ENCODE measurements at places on chromosomes 12 and 14. TPM values are rescaled to one million over a fixed set of nuclear protein-coding genes. Genes with fewer than 3 reads are reported as not detected.
A peak's percentile ranks its signal among the peaks of the same experiment; 100 is the strongest.

DNA sequence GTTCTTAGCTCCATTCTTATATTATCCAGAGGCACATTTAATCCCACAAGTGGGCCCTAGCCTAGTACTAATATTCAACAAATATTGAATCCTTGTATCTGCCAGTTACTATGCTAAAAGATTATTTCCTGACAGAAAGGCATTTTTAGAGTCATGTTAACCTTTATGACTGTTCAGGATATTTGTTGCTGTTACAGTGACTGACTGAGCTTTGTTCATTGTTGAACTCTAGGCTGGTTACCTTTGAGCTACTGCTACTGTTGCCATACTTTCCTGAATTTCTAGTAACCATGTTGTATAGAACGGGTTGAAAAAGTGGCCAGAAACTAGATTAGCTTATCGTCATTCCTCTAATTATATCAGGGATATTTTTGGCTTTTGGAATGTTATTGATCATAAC lies 29.8 kb downstream of the DNM1L start:
- no peak for DNase-seq
- no peaks in the 10 kb centered on the region for H3K27me3 ChIP-seq
- H3K4me1 ChIP-seq = no peaks in the 10 kb centered on the region
- H3K27ac ChIP-seq = no peak overlapping the region
- no peak overlapping the region for H3K4me3 ChIP-seq

ENDOU gene
- 1.6 TPM for total RNA-seq

MUCL1 gene
- 15.4 TPM for total RNA-seq

GRCh38 chr12:28413460-28414109 lies 223.3 kb downstream of the CCDC91 start:
- H3K36me3 ChIP-seq = peaks cover 6% of the 10 kb centered on the region
- H3K27me3 ChIP-seq = peaks cover 1% of the 10 kb centered on the region
- no peak overlapping the region for H3K27ac ChIP-seq
- no peak overlapping the region for H3K4me3 ChIP-seq
- DNase-seq = no peak

GRCh38 chr12:75876832-75877762 lies 154.5 kb downstream of the PHLDA1 start:
- H3K27me3 ChIP-seq = no peaks in the 10 kb centered on the region
- H3K36me3 ChIP-seq = no peaks in the 10 kb centered on the region
- no peak overlapping the region for H3K4me3 ChIP-seq
- no peak overlapping the region for H3K27ac ChIP-seq
- DNase-seq = no peak

ACOT6 gene
- total RNA-seq = not detected

NOXRED1 gene
- 0.49 TPM for total RNA-seq

GRCh38 chr12:120710031-120710804 lies at the start of gene UNC119B:
UNC119B (plus strand) TSS chr12:120710458; CDS start chr12:120710475, 17 bp downstream.
- peaks cover 15% of the 10 kb centered on the region for H3K4me1 ChIP-seq
- H3K36me3 ChIP-seq = peaks cover 3% of the 10 kb centered on the region
- peak within 1 kb of the TSS; percentile 90 for H3K4me3 ChIP-seq
- peak; percentile 75 for DNase-seq

APOF gene
- total RNA-seq = not detected
